ENCODE measurements at places on chromosomes 3 and 15. TPM values are rescaled to one million over a fixed set of nuclear protein-coding genes. Genes with fewer than 3 reads are reported as not detected.

DNA sequence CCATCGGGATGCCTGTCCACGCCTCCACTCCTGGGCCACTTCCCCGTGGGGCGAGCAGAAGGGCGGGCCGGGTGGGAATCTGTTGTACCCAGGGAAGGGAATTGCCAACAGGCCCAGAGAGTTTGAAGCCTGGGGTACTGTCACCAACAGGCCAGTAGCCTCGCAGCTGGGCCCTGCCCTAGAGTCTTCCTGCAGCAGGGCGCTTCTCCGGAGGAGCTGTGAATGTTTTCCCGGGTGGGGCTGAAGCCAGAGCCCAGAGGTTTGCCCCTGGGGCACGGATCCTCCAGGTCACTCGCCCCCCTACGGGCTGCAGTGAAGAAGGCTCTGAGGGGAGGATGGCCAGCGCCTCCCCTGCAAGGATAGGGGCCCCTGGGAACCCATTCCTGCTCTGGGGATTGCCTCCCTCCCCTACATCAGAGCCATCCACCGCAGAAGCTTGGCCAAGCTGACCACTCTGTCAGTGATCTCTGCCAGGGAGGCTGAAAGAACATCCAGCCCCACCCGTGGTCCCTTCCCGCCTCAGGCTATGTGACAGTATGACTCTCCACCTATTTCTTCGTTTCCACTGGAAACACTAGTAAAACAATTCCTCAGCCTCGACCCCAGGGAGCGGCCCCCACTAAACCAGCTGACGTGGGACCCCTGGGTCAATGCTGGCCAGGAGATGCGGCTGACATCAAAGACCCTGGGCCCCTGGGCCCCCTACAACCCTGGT lies 16.8 kb downstream of the CIDEC start:
- no peak for DNase-seq

- DNase-seq, result no peak
Measured at GRCh38 chr3:185342459-185343174, 20.3 kb upstream of the MAP3K13 start.

Gene SCAANT1
- not detected for total RNA-seq

Gene CCRL2
- 1.1 TPM for total RNA-seq

Measured in occipital lobe (tissue), 3 donors.